ENCODE measurements at places on chromosomes 11 and 22. TPM values are rescaled to one million over a fixed set of nuclear protein-coding genes. Genes with fewer than 3 reads are reported as not detected.

The TRIM66 gene
- total RNA-seq = 11.6 TPM

The SYT12 gene
- not detected for total RNA-seq

The SLC15A3 gene
- total RNA-seq = 1.8 TPM

The LMO2 gene
- not detected for total RNA-seq

The C1QTNF6 gene
- total RNA-seq = 7.7 TPM

The XKR3 gene
- not detected for total RNA-seq

The TRIM6 gene
- total RNA-seq = 0.10 TPM

The GP1BB gene
- total RNA-seq = not detected

The GUCY1A2 gene
- total RNA-seq = not detected

The C11orf42 gene
- not detected for total RNA-seq

The CCDC34 gene
- 7.8 TPM for total RNA-seq

The MCHR1 gene
- not detected for total RNA-seq

The PELI3 gene
- total RNA-seq = 7.8 TPM

The CCDC87 gene
- total RNA-seq = 0.15 TPM

The FGF19 gene
- total RNA-seq = not detected
